ENCODE measurements at places on chromosomes 2 and 18.

DNA sequence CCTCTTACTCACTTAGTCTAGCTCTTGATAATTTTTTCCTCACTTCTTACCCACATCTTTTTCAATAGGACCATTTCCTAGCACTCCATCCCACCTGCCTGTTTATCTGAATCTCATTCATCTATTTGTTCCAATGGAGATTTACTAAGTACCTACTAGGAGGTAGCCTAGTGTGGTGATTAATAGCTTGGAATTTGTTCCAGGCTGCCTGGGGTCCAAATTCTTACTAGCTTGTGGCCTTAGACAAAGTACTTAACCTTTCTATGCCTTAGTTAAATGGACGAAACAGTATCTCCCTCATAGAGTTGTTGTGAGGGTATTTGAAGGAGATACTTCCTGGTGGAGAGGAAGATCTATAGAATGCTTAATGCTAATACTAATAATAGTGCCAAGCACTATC, 42.9 kb upstream of the SERTAD2 start:
- DNase-seq, result no peak

DNA sequence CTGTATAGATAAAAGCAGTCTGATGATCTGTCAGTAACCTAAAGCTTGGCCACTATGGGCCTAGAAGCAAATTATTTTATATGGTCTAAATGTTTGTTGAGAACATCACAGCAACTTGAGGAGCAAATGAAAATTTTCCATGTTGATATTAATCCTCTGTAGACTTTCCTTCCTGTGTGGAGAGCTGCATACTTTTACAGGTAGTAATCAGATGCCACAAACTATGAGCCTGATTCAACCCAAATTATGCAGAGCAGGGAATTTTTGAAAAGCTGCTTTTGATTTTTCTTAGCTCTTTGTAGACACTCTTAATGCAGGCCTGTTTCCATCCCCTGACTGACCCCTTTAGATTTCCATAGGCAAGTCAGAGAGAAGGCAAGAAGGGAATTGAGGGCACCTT, 17.3 kb downstream of the PAX3 start:
- DNase-seq, result no peak

DNA sequence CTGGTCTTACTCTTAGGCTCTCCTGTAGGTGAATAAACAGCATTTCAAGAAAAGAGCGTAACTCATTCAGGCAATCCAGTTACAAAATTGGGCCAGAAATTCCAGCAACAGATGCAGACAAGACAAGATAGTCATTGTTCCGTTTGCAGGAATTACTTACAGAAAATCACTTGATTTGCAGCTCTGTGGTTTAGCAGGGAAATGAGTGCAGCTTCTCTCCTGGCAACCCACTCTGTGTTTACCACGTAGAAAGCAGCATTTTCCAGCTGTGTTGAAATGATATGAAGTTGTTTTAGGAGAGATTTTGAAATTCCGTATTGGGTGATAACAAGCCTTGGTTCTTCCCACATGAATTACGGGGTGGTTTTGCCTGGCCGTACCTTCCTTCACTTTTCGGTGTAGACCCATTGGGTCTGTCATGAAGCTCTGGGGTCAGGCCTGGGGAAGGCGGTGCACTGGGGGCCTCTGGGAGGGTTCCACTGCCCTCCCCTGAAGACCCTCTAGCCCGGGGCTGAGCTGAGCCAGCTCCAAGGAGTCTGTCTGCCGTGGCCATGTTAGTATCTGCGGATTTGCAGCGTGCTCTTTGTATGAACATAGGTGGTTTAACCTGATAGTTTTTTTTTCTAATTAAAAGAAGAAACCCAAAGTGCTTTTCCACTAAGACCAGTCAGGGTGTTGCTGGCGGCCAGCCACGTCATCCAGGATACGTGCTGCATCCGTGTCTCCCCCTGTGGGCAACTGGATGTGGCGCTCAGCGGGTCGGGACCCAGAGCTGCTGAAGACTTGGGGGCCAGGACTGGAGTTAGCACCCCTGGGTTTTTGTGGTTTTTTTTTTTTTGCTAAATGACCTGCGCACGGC, 58.9 kb upstream of the KCNG2 start:
- no peak for DNase-seq

GRCh38 chr2:164882276-164882675, 40.7 kb upstream of the COBLL1 start:
- no peak for DNase-seq

DNA sequence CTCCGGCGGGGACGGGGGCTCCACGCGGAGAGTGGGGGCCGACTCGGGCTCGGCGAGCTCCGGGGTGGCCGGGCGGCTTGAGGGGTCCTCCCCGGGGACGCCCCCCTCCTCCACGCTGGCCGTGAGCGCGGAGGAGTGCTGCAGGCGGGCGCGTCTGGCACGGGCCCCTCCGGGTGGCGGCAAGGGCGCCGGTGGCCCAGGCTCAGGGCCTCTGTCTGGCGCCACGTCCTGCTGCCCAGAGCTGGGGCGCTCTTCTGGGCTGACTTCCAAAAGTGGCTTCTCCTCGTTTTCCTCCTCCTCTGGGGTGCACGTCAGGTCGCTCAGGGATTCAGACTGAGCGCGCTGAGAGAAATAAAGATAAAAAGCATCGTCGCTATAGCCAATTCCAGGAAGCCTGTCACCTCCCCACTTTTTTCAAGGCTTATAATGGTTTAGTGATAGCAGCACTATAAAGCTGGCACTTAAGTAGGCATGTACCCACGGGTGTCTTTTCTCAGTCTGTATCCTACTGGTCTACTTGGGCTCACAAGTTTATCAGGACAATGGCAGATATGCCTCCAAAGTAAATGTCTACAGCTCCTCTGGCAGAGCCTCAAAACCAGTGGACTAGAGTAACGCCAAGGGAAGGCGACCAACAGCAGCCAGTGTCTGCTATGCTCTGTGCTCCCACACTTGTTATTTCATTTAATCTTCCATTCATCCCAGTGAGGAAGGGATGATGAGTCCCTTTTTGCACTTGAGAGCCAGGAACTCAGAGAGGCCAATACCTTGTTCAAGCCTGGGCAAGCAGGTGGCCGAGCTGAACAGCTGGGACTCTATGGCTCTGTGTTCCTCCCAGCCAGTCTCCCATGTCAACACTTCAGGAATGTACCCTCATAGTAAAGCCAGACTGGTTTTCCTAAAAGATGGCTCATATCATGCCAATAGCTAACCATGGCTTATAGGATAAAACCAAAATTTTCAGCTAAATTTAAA, 92.6 kb upstream of the MGAT4A start:
- no peak for DNase-seq

Measured in GM03348 (cell line).